Islet precursor cell (in vitro differentiated cells): ENCODE measurements at places on chromosomes 3 and 15.

- no peak for DNase-seq
Observed at GRCh38 chr3:15873415-15873814, 75.6 kb upstream of the ANKRD28 start.

DNA sequence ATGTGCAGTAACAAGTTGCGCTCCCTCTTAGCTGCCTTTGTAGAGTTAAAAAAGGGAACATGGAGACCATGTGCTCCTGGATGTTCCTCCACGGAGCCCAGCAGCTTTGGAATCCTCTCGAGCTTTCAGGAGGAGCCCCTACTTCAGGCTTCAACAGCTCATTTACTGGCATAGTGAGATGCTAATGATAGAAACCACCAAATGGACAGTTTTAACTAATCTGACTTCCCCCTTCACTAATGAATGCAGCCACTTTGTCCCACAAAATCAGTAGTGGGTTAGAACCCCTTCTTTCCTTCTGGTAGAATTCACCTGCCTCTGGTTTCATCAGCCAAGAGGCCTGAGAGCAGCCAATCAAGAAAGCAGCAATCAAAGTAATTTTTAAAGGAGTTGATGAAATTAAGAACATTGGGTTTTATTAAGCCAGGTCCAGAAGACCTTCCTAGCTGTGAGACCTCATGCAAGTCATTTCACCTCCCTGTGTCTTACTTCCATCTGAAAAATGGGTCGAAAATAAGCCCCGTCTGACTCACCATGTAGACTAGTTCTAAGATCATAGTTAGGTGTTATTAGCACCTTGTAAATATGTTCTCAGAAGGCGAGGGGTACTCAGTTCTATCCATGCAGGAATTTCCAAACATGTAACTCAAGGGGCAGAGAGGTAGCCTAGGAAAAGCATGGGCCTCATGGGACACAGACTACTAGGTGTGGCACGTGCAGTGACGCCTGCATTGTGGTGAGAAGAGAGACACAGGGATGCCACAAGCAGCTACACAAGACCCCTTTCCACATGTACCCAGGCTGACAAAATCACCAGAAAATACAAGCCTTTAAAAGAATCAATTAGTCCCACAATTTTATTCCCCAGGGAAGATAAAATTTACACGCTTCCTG is 179.7 kb upstream of the LPP start:
- DNase-seq: no peak

GRCh38 chr15:92069308-92070250 is 216.1 kb downstream of the SLCO3A1 start:
- DNase-seq: peak; percentile 81

- no peak for DNase-seq
Observed at GRCh38 chr3:49785565-49786356, 581 bp downstream of the IP6K1 start.

GRCh38 chr3:188978421-188979171 is 193.2 kb upstream of the TPRG1 start:
- no peak for DNase-seq

DNA sequence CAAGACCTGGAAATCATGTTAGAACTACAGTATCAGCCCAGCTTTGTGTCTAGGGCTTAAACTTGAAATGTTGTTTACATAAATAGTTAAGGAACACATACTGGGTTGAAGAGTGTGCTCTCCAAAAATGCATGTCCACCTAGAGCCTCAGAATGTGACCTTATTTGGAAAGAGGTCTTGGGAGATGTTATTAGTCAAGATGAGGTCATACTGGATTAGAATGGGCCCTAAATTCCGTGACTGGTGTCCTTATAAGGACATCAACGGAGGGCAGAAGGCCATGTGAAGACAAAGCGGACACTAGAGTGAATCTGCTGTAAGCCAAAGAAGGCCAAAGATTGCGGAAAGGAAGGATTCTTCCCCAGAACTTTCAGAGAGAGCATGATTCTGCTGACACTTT is 759.2 kb upstream of the CFAP20DC start:
- no peak for DNase-seq

- no peak for DNase-seq
Observed at GRCh38 chr3:78734048-78734637, 1033.7 kb downstream of the ROBO1 start.

- DNase-seq: no peak
Observed at GRCh38 chr15:96049766-96050165, 280.7 kb upstream of the NR2F2 start.

DNA sequence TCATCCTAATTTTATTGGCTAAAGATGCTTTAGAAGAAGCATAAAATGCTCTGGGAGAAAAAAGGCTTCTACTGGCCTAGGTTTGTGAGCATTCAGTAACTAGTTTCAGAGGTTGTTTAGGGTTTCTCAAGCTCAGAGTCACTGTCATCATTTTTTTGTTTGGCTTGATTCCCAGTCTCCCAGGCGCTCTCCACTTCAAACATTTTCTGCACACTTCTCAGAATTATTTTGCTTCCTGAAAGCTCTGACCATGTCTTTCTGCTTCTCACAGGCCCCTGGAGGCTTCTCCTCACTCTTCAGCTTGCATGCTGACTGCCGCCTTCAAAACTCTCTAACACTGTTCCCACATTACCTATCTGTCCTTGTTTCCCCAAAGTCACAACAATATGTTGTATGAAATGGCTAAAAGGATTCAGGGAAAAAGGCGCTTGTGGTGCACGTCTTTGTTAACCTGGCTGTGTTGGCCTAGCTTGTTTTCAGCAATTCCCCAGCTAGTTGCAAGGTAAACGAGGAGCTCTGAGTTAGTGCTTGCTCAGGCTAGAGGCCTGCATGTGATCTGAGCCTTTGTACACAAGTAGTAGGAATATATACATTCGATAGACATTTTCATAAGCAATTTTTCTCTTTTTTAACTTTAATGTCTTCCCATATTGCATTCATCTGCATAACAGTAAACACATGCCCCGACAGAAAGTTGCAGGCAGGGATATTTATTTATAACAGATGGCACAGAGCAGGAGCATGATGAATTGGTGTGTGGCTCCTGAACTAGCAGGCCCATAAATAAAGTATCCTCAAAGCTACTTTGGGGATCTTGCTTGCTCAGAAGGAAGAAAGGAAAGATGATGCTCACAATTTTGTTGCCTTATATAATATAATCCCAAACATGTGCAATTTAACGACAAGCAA is 129.2 kb upstream of the DPH6 start:
- no peak for DNase-seq

GRCh38 chr3:180176059-180176458 is 139.3 kb upstream of the PEX5L start:
- DNase-seq: no peak

DNA sequence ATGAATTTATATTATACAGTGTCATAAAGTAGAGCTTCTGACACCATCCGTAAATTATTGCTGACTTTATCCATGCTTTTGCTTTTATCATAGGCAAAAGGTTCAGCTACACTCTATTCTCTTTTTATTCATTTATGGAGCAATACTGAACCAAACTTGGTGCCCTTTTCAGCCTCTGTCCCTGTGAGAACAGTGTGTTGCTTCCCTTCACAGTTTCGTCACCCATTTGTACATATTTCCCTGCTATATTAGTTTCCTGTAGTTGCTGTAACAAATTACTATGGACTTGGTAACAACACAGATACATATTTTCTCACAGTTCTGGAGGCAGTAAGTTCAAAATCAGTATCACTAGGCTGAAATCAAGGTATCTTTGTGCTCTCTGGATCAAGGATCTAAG is 2.8 kb upstream of the RPL24 start:
- DNase-seq: no peak

GRCh38 chr3:41740374-41740886 is 221.5 kb downstream of the ULK4 start:
- no peak for DNase-seq

DNA sequence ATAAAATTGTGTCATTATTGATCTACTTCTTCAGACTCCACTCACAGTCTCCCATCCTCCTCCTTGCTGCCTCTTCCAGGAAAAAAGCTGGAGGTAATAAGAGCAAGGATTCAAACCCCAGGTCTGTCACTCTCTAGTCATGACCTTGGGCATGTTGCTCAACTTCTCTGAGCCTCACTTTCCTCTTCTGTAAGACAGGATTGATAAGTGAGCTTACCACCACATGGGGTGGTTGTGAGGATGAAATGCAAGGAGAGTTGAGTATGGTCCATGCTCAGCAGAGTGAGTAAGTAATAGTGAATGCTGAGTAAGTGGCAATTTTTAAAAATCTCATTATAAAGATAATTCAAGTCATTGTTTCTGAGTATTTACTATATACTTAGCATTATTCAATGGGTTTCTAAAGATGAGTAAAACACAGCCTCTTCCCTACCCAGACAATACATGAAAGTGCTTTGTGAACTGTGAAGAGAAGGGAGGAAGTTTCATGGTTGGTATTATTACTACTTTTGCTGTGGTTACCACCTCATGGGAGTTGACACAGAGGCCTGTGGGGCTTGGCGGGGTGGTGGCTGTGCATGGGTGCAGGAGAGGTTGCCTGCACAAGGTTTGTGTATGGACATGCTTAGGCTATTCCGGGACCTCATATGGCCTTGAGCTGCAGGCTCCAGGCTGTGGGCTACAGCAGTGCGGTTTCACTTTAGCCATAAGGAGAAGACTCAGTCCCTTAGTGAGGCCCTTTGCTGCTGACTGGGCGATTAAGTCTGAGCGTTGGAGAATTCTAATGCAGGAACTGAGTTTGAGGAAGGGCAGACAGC is 30.0 kb downstream of the SLC6A11 start:
- DNase-seq: no peak

GRCh38 chr15:61173899-61174689 is 55.0 kb downstream of the RORA start:
- DNase-seq: no peak

DNA sequence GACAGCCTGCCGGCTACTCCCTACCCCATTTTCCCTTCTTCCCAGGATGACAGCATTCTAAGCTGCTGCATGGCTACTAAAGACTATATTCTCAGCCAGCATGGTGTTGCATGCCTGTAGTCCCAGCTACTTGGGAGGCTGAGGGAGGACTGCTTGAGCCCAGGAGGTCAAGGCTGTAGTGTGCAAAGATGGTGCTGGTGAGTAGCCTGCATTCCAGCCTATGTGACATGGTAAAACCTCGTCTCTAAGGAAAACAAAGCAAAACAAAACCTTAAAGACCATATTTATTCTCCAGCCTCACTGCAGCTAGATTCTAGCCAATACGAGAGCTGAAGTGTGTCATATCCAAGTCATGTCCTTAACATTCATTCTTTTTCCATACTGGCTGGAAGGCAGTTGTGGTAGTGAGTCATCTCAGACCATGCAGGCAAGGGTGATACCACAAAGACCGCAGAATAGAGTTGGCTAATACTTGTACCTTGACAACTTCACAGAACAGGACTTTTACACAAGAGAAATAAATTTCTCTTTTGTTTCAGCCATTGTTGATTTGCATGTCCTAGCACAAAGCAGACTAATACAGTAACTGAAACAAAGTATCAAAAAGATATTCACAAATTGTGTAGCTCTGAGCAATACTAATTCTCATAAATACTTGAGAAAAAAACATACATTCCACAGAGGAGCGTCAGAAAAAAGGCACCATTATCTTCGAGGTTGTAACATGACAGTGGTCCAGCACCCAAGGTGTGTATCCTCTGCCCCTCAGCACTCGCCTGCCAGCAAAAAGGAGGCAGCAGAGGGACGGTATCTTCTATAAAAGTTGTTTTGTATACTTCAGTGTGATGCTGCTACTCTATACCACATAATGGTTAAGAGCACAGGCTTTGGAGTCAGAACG is 14.8 kb downstream of the PBRM1 start:
- DNase-seq: peak; percentile 75

DNA sequence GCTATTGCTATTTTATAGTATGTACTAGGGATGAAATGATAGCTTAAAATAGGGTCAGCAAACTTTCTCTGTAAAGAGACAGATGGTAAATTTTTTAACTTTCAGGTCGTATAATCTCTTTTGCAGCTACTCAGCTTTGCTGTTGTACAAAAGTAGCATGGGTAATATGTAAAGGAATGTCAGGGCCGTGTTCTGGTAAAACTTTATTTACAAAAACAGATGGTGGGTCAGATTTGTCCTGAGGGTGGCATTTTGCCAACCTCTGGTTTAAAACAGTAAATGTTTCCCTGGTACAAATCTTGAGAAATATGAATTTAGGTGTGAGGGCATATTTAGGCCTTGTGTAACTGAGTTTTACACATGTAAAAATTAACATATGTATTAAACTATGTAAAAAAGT is 18.6 kb downstream of the NMD3 start:
- no peak for DNase-seq

- peak; percentile 93 for DNase-seq
Observed at GRCh38 chr3:45224824-45225464, 1.1 kb downstream of the TMEM158 start.

GRCh38 chr15:42510258-42511006 is 15.0 kb downstream of the SNAP23 start:
- no peak for DNase-seq

DNA sequence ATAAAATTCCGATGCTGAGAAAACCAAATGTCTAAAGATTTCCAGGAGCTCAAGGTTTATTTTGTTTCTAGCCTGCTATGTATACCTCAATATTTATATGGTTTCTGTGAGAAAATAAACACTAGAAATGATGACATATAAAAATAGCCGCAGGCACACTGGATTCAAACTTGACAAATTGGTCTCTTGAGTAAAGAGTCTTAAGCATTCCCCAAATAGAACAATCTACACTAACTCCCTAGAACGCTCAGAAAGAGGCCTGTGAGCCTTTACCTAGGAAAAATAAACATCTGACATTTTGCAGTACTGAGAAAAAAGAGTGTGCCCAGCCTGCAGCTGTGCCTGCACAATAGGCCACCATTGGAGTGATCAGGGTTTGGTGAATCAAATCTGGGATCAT is 75.2 kb downstream of the NEK10 start:
- no peak for DNase-seq

DNA sequence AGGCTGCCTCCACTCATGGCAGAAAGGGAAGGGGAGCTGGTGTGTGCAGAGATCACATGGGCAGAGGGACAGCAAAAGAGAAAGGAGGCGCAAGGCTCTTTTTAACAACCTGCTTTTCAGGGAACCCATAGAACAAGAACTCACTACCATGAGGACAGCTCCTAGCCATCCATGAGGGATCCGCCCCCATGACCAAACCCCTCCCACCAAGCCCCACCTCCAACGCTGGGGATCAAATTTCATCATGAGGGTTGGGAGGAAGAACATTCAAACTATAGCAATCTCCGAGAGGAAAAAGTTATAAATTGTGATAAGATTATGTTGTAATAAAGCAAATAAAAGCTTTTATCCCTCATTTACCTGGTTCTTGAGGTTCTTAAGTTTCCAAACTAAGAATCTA is 84.7 kb upstream of the LMCD1 start:
- no peak for DNase-seq

GRCh38 chr15:52668133-52668532 is 11.1 kb downstream of the ATOSA start:
- DNase-seq: no peak

- no peak for DNase-seq
Observed at GRCh38 chr3:151985787-151986430, 112.5 kb downstream of the SUCNR1 start.

- DNase-seq: no peak
Observed at GRCh38 chr15:86060674-86061073, 19.0 kb upstream of the AGBL1 start.
